Transverse colon (tissue), 4 donors: ENCODE measurements at places on chromosomes 7 and 10. TPM values are rescaled to one million over a fixed set of nuclear protein-coding genes. Genes with fewer than 3 reads are reported as not detected.

The NKX1-2 gene
- not detected for total RNA-seq

The PLAC9 gene
- total RNA-seq, result not detected

The FAM241B gene
- total RNA-seq, result not detected

The C10orf62 gene
- not detected for total RNA-seq

- no peak overlapping the region for H3K27ac ChIP-seq
- peaks cover 5% of the 10 kb centered on the region for H3K27me3 ChIP-seq
- no peaks in the 10 kb centered on the region for H3K36me3 ChIP-seq
- H3K4me3 ChIP-seq, result no peak overlapping the region
- H3K4me1 ChIP-seq, result no peaks in the 10 kb centered on the region
Measured at GRCh38 chr10:97796651-97797050, 24.9 kb upstream of the SFRP5 start.

DNA sequence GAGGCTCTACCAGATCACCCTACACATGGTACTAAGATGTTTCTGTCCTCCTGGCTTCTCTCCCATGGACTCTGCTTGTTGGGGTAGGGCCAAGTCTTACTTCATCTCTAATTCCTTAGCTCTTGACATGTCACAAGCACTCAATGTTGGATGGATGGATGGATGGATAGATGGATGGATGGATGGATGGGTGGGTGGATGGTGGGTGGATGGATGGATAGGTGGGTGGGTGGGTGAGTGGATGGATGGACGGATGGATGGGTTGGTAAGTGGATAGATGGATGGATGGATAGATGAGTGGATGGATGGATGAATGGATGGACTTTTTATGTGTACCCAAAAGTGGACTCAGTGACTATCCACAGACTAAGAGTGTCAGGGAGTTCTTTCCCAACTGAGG, 28.5 kb downstream of the HSPA12A start:
- H3K36me3 ChIP-seq, result no peaks in the 10 kb centered on the region
- H3K27ac ChIP-seq, result no peak overlapping the region
- H3K4me1 ChIP-seq, result no peaks in the 10 kb centered on the region
- no peak for DNase-seq
- H3K27me3 ChIP-seq, result no peaks in the 10 kb centered on the region

DNA sequence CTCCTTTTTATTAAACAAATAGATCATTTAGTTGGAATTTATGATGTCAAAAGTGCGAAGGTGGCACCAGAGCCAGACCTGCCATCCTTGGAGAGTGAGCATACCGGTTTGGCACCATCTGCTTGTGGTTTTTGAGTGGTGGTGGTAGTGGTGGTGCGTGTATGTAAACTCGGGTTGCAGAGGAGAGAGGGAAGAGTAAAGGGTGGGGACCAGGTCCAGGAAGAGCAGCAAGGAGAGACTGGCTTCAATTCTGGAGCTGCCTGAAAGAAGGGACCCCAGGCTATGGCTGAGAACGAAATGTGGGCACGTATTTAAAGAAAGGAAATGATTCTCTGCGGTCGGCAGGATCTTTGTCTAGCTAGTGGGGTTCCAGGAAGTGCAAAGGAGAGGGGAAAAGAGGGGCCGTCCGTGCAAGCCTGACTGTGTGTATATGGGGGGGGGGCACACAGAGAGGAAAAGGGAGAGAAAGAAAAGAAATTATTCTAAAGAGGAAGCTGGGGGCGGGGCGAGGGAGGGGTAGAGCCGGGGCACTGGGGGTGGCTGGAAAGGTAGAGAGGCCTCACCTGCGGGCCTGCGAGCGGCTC, 448 bp upstream of the GOLGA7B start:
- peaks cover 6% of the 10 kb centered on the region for H3K4me1 ChIP-seq
- no peaks in the 10 kb centered on the region for H3K36me3 ChIP-seq
- peak overlapping the region; percentile 12 for H3K27ac ChIP-seq
- peaks cover 59% of the 10 kb centered on the region for H3K27me3 ChIP-seq

GRCh38 chr10:97048649-97049427, 136.9 kb downstream of the SLIT1 start:
- H3K27me3 ChIP-seq, result peaks cover 7% of the 10 kb centered on the region
- no peak for DNase-seq
- no peaks in the 10 kb centered on the region for H3K36me3 ChIP-seq

GRCh38 chr10:25048450-25048849, 32.0 kb downstream of the THNSL1 start:
- no peaks in the 10 kb centered on the region for H3K27me3 ChIP-seq
- peak; percentile 42 for DNase-seq
- H3K4me1 ChIP-seq, result peaks cover 3% of the 10 kb centered on the region
- H3K36me3 ChIP-seq, result no peaks in the 10 kb centered on the region
- no peak overlapping the region for H3K4me3 ChIP-seq

GRCh38 chr10:124647421-124648130, 96.6 kb downstream of the FAM53B start:
- no peak overlapping the region for H3K4me3 ChIP-seq
- peak; percentile 79 for DNase-seq
- peak overlapping the region; percentile 81 for H3K27ac ChIP-seq

DNA sequence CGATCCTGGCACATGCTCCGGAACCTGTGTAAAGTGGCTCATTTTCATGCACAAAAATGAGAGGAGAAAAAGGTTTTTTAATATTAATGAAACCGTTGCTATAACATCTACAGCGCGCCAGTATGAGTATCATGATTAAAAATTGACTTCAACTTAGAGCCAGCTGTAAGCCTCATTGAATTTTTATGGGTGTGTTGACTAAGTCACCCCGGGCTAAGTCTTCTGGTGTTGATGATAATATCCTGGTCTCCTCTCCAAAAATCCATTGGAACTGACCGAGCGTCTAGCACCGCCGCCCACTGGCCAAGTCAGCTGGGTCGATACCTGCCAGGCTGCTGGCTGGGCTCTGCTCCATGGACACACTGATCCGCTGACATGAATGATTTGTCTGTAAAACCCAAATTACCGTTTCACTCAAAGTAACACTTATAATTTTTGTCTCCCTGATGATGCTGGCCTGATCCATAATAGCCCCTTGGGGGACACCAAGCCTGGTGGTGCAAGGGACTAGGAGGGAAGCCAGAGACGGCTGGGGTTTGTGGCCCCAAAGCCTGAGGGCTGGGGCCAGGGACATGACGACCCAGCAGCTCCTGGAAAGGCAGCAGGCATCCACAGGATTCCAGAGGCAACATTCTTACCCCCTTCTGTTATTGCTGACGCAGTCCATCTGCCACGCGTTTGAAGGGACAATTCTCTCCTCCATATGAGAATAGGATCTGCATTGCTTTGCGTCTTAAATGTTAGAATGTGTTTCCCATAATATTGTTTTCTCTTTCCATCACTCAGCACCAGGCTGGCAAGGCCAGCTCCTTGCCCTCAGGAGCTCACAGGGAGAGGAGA, 131.0 kb upstream of the PPP2R2D start:
- H3K27me3 ChIP-seq, result no peaks in the 10 kb centered on the region
- no peaks in the 10 kb centered on the region for H3K36me3 ChIP-seq
- H3K4me3 ChIP-seq, result no peak overlapping the region
- no peaks in the 10 kb centered on the region for H3K4me1 ChIP-seq
- no peak overlapping the region for H3K27ac ChIP-seq

- H3K4me1 ChIP-seq, result no peaks in the 10 kb centered on the region
- no peaks in the 10 kb centered on the region for H3K36me3 ChIP-seq
- no peak overlapping the region for H3K27ac ChIP-seq
Measured at GRCh38 chr7:146002431-146003078, 114.0 kb upstream of the CNTNAP2 start.

GRCh38 chr10:100670828-100671479, 74.4 kb upstream of the PAX2 start:
- H3K4me3 ChIP-seq, result no peak overlapping the region
- no peak overlapping the region for H3K27ac ChIP-seq
- H3K4me1 ChIP-seq, result no peaks in the 10 kb centered on the region
- peak; percentile 27 for DNase-seq
- peaks cover 95% of the 10 kb centered on the region for H3K27me3 ChIP-seq
